ENCODE measurements at places on chromosomes 16 and 17.

DNA sequence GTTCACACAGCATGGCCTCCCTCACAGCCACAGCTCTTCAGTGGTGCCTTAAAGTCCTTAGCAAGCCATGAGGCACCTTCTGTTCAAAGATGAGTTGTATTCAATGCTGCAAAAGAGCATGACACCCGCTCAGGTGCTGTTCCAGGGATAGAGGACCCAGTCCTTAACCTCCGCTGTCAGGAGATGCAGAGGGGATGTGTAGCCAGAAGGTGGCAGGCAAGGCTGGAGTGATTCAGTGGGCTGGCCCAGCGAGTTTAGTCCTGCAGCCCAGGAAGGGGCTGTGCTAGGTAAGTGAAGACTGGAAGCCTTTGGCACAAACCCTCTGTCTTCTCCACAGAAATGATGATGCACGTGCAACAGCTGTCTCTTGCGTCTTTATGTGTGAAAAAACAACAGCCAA is 25.0 kb upstream of the ADAM11 start:
- no peak for DNase-seq

- DNase-seq, result no peak
These were observed 52.5 kb downstream of the ZNF778 start for GRCh38 chr16:89269805-89270665.

- DNase-seq, result peak; percentile 56
These were observed 1.0 kb downstream of the TACO1 start for GRCh38 chr17:63601439-63602371.

DNA sequence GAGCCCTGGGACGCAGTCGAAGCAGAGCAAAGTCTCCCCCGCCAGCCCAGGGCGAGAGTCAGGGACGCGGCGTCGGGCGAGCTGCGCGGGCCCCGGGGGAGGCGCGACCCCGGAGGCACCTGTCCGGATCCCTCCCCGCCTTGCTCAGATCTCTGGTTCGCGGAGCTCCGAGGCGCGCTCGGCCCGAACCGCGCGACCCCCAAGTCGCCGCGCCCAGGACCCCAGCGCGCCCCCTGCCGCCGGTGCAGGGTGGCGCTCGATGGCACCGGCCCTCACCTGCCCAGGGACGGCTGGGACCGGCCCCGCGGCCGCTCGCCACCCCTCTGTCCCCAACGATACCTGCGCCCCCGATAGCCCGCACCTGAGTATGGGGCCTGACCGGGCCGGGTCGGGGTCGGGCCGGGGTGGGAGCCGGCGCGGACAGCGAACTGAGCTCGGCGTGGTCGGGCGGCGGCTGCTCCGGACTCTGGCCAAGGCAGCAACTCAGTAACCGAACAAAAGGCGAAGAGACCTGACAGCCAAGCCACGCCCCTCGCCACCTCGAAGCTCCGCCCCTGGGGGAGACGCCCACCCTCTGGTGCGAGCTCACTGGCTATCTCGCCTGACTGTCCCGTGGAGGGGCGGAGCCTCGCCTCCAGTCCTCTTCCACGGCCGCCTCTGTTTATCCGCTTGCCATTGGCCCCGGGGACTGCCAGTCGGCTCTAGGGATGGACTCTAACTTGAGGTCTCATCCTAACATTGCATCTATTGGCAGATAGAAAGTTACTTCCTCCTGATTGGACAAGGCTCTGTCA is at the start of gene JUP:
Gene JUP, minus strand, starts transcription at position 485 of the 794 bp plus-strand sequence. CDS start 14,857 bp downstream, outside the sequence.
- peak; percentile 100 for DNase-seq

- no peak for DNase-seq
These were observed 57.3 kb upstream of the CDC42EP4 start for GRCh38 chr17:73369111-73369521.

GRCh38 chr16:80982646-80983045 is 24.0 kb downstream of the CMC2 start:
- DNase-seq, result no peak

DNA sequence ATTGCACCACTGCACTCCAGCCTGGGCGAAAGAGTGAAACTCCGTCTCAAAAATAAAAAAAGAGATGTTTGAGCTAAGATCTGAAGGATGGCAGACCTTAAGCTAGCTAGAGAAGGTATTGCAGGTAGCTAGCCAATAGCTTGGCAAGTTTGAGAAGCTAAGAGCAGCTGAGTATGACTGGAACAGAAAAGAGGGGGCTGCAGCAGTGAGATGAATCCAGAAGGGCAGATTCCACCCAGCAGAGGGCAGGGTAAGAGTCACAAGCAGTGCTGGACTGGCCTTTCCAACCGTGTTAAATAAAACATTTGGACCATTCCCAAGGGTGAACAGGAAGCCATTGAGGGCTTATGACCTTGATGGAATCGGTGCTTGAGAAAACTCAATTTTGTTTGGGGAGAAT is 5.7 kb upstream of the PHAF1 start:
- no peak for DNase-seq

GRCh38 chr17:381941-382643 is 29.5 kb upstream of the RPH3AL start:
- no peak for DNase-seq

- no peak for DNase-seq
These were observed 4.8 kb upstream of the PPP1R9B start for GRCh38 chr17:50155115-50155819.

DNA sequence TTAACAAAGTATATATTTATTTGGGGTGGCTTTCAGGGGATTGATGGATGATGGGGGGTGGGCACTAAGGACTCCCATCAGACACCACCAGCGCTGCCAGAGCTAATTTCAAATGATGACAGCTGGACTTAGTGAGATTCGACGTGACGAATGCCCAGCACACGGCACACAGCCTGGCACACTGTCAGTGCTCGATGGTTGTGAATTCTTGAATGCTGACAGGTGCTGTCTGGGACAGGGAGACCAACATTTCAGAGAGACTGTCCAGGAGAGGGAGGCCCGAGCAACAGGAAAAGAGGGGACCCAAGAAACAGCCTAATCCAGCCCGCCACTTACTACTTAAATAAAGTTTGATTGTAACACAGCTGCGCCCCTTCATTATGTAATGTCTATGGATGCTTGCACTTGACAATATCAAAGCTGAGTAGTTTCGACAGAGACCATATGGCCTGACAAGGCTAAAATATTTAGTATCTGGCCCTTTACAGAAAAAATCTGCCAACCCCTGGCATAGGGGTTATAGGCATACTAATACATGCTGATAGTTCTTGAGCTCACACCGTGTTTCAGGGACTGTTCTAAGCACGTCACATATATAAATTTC is 6.2 kb upstream of the MPRIP start:
- DNase-seq, result no peak

- no peak for DNase-seq
These were observed 1.1 kb downstream of the RPRML start for GRCh38 chr17:46977750-46978488.

DNA sequence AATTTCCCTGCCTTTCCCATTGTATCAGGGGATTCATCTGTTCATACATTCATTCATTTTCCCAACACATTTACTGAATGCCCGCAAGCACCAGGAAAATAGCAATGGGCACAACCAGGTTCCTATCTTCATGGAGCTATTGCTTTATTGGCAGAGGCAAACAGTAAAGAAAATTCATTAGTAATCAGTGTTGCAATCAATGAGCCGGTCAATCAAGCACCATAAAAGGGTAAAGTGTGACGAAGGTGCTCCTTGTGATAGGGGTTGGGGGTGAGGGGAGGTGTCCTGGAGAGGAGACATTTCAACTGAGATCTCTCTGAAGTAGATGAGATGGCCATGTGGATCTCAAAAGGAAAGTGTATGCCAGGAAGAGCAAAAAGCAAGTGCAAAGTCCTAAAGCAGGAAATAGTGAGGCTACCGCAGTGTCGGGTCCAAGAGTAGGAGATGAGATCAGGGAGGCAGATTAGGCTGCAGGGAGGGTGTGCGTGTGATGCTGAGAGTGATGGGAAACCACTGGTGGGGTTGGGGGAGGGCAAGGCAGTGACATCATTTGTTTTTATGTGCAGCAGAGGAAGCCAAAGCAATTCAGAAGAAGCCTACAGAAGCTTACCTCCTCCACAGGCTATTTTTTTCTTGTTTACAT is 28.4 kb downstream of the CDH13 start:
- DNase-seq, result peak; percentile 45

DNA sequence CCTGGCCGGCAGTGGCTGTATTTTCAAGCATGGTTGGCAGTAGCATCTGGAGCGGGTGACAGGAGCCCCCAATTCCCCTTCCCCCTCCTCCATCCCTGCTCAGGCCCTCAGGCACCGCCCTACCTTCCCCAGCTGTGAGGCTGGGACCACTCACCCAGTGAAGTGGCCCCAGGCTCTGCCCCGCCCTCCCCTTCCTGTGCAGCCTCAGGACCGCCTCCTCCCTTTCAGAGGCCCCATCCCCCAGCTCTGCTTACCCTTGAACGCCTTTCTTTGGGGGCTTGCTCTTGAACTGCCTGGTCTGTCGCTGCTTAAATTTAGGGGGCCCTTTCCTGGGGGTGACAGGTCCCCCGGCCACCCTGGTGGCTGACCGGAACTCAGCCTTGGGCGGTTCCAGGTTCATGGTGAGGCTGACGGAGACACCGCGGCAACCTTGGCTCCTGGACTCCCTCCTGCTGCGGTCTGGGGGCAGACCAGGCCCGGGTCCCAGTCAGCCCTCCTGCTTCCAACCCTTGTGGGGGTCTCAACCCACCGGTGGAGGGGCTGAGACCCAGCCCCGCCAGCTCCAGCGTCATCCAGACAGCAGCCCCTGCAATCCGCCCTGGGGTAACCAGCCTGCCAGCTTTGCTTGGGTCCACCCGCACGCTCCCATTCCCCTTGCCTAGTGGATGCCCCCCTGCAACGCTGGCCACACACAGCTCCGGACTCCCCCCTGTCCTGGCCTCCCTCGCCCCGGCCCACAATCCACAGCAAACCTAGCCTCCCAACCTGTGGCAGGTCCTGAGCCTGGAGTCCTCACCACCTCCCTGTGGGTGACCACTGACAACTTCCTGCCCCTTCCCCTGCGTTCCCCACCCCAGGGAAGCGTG is 3.2 kb downstream of the PDE6G start:
- no peak for DNase-seq

DNA sequence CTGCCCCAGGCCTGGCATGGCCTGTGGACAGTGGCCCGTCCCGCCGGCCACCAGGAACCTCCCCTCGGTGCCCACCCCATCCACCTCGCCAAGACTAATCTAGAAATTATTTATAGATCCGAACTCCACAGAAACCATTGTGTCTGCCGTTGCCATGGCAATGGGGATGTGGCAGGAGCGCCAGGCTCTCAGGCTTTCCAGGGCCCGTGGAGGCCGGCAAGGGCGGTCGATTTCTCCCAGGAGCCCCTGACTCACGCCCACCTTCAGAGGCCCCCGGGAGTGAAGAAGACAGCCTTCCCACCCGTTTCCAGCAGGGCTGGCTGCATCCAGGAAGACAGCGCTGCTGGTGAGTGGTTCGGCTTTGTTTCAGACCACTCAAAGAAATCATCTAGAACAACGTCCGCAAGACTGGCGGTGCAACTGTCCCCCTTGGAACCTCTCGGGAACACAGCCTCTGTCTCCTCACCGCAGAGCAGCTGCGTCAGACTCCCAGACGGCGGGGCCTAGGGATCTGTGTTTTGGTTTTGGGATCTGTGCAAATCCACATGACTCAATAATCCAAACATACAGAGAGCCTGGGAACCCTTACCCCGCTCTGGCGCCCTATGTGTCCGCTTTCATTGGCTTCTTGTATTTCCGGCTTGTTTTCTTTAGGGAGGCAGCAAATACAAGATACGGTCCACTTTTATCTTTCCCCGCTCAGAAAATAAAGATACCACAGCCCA is 48.5 kb upstream of the ZCCHC14 start:
- peak; percentile 33 for DNase-seq

DNA sequence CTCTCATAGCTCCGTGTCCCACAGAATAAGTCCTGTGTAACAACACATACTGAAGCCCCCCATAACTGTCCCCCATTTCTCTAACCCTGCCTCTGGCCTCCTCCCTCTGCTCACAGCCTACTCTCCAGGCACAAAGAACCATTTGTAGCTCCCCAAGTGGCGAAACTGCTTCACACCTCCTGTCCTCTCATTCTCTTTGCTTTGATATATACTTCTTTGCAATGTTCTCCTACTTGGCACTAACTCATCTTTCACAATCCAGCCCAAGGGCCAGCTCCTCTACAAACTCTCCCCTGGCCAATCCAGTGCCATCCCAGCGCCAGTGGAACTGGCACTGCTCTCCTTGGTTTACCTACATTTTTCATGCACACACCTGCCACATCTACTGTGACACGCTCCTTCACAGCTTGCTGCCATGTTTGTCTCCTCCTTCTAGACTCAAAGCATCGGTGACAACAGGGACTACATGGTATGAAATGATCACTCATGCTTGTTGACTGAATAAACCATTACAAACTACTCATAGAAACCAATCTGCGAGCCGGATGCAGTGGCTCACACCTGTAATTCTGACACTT is 12.8 kb downstream of the CYTH1 start:
- DNase-seq, result no peak

DNA sequence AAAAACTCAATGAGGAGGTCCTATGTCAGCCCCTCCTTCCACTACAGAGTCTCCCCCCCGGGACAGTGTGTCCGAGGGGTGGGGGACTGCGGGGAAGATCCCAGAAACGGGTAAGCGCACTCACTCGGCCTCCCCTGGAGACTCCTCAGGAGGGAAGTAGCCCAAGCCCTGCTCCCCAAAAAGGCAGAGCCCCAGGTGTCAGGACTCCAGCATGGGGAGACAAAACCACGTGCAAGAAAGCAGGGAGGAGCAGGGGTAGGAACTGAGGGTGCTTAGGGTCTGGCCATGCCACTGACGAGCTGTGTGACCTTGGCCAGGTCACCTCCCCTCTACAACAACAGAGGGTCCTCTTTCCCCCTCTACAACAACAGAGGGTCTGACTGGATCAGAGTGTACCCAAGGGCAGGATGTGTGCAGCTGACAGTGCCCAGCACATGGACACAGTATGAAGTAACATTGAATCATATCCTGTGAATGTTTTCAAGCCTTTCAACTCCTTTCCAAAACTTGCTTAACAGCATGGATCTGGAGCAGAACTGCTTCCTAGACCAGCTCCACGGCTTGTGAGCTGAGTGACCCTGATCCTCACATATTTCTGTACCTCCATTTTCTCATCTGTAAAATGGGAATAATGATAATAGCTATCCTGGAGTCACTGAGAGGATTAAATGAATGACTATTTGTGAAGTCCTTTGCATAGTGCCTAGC is 2.1 kb upstream of the NAGS start:
- DNase-seq, result no peak

DNA sequence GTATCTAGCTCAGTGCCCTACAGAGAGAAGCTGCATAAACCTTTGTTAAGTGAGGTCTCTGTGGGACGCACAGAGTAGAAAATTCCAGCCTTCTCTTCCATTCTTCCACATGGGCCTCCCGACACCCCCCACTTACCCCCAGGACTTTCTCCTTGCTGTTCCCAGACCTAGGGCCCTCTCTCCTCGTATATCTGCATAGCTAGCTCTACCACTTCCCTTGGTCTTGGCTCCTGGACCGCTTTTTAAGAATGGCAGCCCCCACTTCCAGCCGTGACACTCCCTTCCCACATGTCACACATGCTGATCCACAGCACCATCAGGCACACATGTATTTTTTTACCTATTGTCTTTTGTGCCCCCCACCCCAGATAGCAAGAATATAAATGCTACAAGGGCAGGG is 16.7 kb upstream of the FOXJ1 start:
- DNase-seq, result no peak
